Uterus (tissue), 4 donors: ENCODE measurements at places on chromosomes 1 and 21. TPM values are rescaled to one million over a fixed set of nuclear protein-coding genes. Genes with fewer than 3 reads are reported as not detected.

DNA sequence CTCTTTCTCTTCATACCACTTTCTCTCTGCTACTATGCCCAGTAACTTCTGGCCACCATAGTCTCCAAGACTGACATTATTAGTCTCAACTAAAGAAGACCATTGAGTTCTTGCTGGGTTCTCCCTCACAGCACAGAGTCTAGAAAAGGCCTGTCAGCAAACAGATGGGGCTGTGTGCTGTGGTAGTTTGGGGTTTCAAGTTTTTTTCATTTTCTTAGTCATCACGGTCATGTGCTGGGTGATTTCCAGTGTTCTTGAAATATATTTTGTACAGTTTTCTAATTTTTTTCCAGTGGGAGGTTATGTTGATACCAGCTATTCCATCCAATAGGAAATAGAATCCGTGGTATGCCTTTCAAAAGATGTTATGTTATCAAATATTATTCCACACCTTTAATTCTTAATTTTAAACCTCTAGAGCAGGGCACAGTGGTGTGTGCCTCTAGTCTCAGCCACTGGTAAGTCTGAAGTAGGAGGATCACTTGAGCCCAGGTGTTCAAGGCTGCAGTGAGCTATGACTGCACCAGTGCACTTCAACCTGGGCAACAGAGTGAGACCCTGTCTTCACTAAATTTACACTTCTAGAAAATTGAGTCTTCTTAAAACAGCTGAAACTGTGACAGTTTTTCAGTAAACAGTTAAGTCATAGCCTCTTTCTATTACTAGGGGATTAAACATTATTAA, 8.3 kb downstream of the CFHR2 start:
- H3K27me3 ChIP-seq = no peaks in the 10 kb centered on the region
- no peaks in the 10 kb centered on the region for H3K4me1 ChIP-seq
- no peak overlapping the region for H3K4me3 ChIP-seq
- no peak for DNase-seq

GRCh38 chr1:17846341-17846740, 91.2 kb downstream of the ACTL8 start:
- H3K4me1 ChIP-seq = no peaks in the 10 kb centered on the region
- no peak for DNase-seq
- no peaks in the 10 kb centered on the region for H3K36me3 ChIP-seq
- no peak overlapping the region for H3K27ac ChIP-seq
- no peaks in the 10 kb centered on the region for H3K27me3 ChIP-seq

- no peak overlapping the region for H3K27ac ChIP-seq
- no peaks in the 10 kb centered on the region for H3K4me1 ChIP-seq
These were observed 29.8 kb downstream of the ANKRD13C start for GRCh38 chr1:70324683-70325082.

DNA sequence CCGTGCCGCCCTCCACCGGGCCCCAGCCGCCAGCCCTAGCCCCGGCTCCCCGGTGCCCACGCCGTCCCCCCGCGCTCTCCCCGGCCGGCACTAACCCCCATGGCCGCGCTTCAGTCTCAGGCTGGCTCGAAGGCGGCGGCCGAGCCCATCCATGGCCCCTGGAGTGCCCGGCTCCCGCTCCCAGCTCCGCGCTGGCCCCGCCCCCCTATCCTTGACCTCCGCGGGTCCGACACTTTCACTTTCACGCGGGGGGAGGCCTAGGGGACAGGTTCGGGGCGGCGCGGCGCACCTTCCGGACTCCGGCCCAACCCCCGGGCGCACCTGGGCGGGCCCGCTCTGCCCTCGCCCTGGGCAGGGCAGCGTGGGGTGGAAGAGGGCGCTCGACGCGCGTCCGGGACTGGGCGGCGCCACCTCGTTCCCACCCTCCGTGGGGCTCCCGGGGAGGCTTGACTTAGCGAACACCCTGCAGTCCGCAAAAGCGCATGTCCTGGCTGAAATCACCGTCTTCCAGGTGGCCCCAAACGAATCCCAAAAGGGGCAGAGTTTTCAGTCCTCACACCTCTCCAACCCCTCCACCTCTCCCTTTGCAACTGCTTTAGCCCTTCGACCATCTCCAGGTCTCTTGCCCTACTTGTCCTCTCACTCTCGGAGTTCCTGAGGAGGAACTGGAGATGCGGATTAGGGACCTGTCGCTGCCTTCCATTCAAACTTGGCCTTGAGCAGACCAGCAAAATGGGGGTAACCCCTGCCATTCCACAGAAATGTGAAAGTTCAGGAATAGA, 3.9 kb upstream of the DENND2D start:
- H3K4me3 ChIP-seq = peak overlapping the region; percentile 22
- no peaks in the 10 kb centered on the region for H3K36me3 ChIP-seq
- H3K4me1 ChIP-seq = no peaks in the 10 kb centered on the region

- H3K4me3 ChIP-seq = no peak overlapping the region
- H3K27me3 ChIP-seq = no peaks in the 10 kb centered on the region
- no peak for DNase-seq
- H3K4me1 ChIP-seq = no peaks in the 10 kb centered on the region
- H3K36me3 ChIP-seq = no peaks in the 10 kb centered on the region
- H3K27ac ChIP-seq = no peak overlapping the region
These were observed 16.2 kb downstream of the MASP2 start for GRCh38 chr1:11030865-11031264.

DNA sequence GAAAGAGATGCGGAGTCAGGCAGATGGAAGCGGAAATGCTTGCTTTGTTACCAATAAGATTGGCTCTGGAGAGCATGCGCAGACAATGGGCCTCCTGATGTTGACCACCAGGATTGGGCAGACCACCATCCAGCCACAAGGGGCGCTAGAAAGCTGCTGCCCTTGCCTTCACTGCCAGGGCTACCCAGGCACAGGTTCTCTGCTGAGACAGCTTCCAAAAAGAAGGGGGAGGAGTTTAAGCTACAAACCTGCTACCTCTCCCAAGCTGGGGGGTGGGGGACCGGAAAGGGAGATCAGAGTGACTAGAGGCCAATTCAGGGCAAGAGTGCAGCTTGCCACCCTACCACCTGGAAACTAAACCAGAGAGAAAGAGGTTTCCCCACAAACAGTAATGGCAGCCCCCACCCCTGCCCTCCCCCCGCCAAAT, 369.7 kb downstream of the RRAGC start:
- no peaks in the 10 kb centered on the region for H3K36me3 ChIP-seq
- H3K4me3 ChIP-seq = no peak overlapping the region
- DNase-seq = no peak

GRCh38 chr1:52913537-52913936, 8.0 kb downstream of the ECHDC2 start:
- H3K27ac ChIP-seq = no peak overlapping the region
- H3K4me3 ChIP-seq = no peak overlapping the region
- H3K36me3 ChIP-seq = no peaks in the 10 kb centered on the region

Gene CFHR2
- not detected for total RNA-seq

Gene OR2L8
- not detected for total RNA-seq

Gene VCAM1
- 46.8 TPM for total RNA-seq

Gene RGS1
- 10.7 TPM for total RNA-seq

Gene DSTYK
- 26.9 TPM for total RNA-seq
